ENCODE measurements at places on chromosomes 3 and 15. TPM values are rescaled to one million over a fixed set of nuclear protein-coding genes. Genes with fewer than 3 reads are reported as not detected.
A peak's percentile ranks its signal among the peaks of the same experiment; 100 is the strongest.

DNA sequence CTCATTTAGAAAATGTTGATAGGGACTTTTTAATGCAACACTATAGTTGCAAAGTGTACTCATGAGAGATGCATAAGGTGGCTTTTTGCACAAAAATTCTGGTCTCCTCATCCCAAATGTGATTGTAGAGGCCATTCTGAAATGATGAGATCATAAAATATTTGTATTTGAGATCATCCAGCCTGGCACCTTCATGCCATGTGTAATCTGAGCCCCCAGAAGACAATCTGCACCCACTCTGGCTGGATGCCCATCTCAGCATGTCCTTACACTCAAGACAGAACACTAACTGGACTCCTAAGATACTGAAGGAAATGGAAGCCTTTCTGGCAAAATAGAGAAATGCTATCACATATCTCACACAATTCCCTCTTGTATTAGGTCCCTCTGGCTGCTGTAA is 49.2 kb downstream of the SLC7A14 start:
- DNase-seq = no peak

DNA sequence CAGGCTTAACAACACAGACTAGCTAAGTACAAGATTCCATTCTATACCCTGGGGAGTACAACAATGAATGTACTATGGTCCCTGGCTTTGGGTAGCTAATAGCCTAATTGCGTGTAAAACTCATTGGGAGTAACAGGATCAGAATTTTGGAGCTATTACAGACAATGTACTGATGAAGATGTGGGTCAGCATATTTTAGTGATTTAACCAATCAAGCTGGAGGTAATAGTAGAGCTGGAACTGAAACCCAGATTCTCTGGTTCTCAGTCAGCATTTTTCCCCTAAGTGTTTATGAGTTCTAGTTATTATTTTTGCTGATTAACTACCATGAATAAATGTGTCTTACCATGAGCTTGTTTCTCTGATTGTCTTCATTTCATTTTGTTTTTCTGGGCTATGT is 578.7 kb downstream of the NLGN1 start:
- no peak for DNase-seq

DNAH12 gene
- under 0.01 TPM for total RNA-seq

- no peak for DNase-seq
Measured at GRCh38 chr3:197103766-197104165, 74.1 kb upstream of the MELTF start.

- DNase-seq = no peak
Measured at GRCh38 chr15:68061171-68061570, 7.1 kb downstream of the PIAS1 start.

DNA sequence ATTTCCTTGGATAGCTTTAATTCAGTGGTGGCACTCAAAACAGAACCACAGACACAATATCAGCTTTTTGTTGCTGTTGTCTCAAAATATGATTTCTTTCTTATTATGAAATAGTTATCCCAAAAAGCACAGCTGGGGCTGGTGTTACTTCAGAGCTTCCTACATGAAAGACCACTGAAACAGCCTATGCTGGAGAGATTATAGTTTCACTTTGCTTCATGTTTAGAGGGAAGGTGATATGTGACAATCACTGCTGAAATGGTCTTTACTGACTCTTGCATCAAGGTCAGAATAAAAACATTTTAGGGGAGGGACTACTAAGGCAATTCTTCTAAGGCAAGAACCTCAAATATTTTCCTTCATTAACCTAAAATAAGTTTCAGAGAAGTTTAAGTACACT is 190.7 kb downstream of the TNIK start:
- no peak for DNase-seq

GRCh38 chr3:31919528-31919927 is 61.5 kb downstream of the OSBPL10 start:
- DNase-seq = no peak

DNA sequence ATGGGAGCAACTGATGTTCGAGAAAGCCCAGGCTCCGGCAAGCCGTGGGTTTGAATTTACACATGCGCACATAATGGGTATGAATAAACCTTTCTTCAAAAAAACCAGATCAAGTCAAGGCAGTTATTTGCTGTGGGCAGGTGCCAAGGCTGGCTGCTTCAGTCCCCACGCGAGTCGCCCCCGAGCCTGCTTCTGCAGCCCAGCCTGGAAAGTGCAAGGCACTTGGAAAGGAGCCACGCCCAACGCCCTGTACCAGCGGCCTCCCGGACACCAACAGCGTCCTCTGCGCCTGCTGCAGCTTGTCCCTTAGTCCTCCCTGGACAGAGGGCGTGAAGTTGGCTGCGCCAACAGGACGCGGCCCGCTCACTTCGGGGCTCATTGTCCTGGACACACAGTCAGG is 68.9 kb downstream of the KLF15 start:
- DNase-seq = peak; percentile 21

CX3CR1 gene
- not detected for total RNA-seq

- DNase-seq = peak; percentile 57
Measured at GRCh38 chr15:34753236-34753894, 1.4 kb downstream of the GJD2 start.

- no peak for DNase-seq
Measured at GRCh38 chr3:104291437-104291851, 1075.3 kb upstream of the ALCAM start.

DNA sequence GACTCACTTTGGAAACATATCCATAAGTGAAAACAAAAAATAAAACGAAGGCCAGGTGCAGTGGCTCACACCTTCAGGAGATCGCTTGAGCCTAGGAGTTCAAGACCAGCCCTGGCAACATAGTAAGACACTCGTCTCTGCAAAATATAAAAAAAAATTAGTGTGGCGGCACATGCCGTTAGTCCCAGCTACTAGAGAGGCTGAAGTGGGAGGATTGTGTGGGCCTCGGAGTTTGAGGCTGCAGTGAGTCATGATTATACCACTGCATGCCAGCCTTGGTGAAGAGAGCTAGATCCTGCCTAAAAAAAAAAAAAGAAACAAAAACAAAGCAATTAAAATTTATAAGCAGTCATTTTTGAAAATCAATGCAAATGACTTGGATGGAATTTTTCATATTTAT is 54.7 kb upstream of the NANOGP8 start:
- no peak for DNase-seq

- no peak for DNase-seq
Measured at GRCh38 chr3:115384381-115384780, 237.3 kb upstream of the ZBTB20 start.

COLQ gene
- total RNA-seq = 1.2 TPM

- no peak for DNase-seq
Measured at GRCh38 chr3:102661707-102662497, 227.1 kb downstream of the ZPLD1 start.

PPM1L gene
- total RNA-seq = 1.0 TPM

GRCh38 chr15:80489030-80489594 is 84.9 kb downstream of the ARNT2 start:
- DNase-seq = peak; percentile 17

DNA sequence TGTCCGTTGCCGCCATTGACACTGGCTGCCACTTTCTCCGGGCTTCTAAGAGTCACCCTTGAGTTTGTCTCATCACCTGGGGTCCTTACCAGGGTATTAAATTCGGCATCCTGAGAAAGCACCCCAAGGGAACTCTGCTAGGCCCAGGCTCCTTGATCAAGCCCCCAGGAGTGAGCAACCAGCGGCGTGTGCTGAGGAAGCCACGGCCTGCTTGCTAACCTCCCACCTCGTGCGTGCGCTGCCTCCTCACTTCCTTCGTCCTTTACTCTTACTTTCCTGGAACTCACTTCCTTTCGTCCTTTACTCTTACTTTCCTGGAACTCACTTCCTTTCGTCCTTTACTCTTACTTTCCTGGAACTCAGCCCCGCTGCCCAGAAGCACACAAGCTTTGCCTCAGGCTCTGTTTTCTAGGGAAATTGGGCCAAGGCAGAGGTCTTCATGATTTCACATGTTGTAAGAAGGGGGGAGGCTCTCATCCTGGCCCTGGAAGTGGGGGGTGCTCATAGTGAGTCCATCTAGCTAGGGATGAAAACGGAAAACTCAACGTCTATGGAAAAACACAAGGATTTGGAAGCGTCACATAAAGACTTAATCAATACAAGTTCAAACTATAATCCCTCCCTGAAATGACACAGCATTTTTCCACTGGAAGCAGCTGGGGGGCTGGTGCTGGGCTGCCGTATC is 36.7 kb upstream of the BDH1 start:
- DNase-seq = no peak

- no peak for DNase-seq
Measured at GRCh38 chr3:175338775-175339535, 479.8 kb downstream of the NAALADL2 start.

GRCh38 chr3:145754605-145755289 is 406.2 kb downstream of the PLOD2 start:
- DNase-seq = no peak

IQCF5 gene
- not detected for total RNA-seq

GRCh38 chr3:100002599-100003350 is 111.5 kb downstream of the FILIP1L start:
- peak; percentile 73 for DNase-seq

DNA sequence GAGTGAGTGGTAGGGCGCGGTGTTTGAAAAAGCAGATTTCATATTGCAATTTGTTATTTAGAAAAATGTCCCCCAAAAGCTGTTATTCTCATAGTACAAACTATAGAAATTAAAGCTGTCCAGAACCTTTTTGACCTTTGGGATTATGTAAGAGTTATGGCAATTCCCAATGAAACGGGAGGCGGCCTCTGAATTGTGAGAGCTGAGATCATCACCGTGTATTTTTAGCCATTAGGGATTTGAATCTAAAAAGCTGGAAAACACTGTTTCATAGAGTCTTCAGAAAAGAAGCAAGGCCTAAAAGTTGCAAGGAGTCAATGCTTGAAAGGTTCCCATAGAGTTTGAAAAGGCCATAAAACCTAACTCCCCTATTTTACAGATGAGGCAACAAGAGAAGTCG is 38.6 kb upstream of the SLC25A26 start:
- no peak for DNase-seq

PTX3 gene
- total RNA-seq = 466 TPM

DNA sequence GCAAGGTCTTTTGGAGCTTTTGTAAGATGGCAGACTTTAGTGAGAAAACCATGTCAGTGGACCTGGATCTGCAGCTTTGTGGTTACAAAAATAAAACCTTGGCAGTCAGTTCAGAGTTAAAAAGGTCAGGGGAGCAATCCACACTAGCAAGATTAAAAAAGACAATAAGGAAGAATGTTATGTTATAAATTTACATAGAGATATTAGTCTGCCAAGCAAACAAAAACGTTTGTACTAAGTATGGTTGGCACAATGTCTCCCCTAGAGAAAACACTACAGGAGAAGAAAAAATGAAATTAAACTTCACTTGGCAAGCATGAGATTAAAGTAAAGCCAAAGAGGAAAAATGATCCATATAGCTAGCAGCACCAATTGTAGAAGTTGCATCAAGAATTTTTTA is 205.0 kb downstream of the LSAMP start:
- DNase-seq = no peak

GRCh38 chr3:39254806-39255449 is 24.9 kb downstream of the CX3CR1 start:
- no peak for DNase-seq

DNA sequence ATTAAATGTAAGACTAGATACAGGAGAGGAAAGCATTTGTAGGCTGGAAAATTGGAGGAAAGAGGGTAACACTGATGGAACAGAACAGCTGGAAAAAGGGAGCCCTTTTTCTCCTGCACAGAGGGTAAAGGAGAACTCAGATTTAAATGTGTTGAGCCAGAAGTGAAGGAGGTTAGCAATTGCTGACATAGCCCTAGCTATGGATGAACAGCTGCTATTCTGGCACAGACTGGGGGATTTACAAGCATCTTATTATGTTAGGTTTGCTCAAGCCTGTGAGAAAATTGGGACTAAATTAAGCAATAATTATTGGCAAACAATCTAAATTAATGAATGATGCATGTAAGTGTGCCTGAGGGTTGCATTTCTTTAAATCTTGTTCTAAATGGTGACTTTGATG is 40.6 kb upstream of the PRR20G start:
- DNase-seq = no peak

DNA sequence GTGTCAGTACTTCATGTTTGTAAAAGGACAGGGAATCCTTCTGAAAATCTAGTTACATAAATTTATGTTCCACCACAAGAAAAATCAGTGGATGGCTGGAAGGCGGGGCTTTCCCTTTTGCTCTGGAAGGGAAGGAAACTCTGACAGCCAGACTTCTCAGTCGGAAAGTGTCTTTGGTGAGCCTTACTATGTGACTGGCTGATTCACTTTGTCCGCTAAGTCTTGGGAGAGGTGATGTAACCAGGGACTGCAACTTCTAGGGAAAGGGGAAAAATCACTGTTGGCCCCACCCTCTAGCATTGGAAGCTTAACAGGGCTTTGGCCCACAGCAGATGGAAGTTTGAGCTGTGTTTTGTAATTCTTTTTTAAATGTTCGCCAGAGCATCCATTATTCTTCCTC is 281.4 kb upstream of the CTDSPL start:
- no peak for DNase-seq

DNA sequence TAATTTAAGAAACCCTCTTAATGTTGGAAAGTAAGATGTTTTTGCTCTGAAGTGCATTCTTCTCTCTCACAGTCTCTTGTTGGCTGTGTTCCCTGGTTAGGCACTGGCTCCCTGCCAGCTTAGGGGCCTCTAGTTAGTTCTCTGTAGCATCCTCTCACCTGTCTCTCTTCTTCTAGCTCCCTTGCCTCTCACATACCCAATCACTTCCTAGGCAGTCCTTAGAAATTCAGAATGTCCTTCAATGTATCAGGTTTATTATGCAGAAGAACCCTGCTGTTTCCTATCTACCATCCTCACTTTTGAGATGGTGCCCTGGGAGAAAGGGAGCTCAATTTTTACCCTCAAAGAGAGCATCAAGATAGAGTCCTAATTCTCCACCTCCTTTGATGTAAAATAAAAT is 36.2 kb upstream of the CPNE4 start:
- no peak for DNase-seq

GRCh38 chr15:39191871-39192291 is 389.0 kb upstream of the THBS1 start:
- DNase-seq = no peak

INSYN1 gene
- not detected for total RNA-seq

GRCh38 chr3:64072126-64072525 is 48.8 kb upstream of the PSMD6 start:
- DNase-seq = no peak

DNA sequence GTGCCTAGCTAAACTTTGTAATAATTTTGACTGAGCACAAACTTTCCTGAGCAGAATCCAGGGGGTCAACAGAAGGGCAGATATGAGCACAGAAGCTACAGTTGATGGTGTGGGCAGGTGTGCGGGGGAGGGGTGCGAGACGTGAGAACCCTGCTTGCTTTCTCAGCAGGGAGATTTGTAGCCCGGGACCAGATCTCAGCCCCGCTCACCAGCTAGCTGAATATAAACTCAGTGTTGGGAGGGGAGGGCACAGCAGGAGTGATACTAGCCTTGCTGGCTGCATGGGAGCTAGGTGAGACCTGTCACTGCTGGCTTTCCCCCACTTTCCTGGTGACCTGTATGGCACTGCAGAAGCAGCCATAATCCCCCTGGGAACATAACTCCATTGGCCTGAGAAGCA is 83.4 kb downstream of the CLDN1 start:
- no peak for DNase-seq

C3orf49 gene
- not detected for total RNA-seq

GRCh38 chr3:149772861-149773260 is 19.5 kb downstream of the ANKUB1 start:
- DNase-seq = no peak

Measured in dermis blood vessel endothelial cell (primary cell).